ENCODE measurements at places on chromosomes 7 and 10.

- no peak for DNase-seq
Measured at GRCh38 chr10:62088786-62089185, 179.9 kb downstream of the RTKN2 start.

DNA sequence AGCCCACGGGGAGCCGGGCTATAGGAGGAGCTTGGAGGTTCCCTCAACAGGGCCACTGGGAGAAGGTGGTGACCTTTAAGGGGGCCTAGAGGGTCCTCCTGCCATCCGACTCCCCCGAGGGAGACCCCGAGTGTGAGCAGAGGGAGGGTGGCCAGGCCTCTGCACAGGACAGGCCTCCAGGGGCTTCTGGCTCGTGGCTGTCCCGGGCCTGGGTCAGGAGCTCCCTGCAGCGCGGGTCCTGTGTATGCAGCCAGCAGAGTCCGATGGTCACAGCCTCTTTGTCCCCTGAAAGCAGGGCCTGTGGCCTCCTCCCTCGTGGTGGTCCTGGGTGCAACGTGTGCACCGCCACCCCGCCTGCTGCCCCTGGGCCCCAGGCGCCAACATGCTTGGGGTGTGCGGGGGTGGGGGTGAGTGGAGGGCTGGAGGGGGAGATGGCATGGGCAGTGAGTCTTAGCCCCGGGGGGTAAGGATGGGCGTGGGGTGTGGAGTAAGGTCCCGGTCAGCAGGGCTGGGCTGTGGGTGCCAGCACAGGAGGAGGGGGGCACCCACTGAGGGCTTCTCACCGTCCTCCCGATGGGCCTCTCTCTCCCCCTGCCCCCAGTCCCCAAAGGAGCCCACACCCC lies 27.1 kb downstream of the UNCX start:
- no peak for DNase-seq

- peak; percentile 81 for DNase-seq
Measured at GRCh38 chr10:7956508-7956907, 98.0 kb upstream of the GATA3 start.

- no peak for DNase-seq
Measured at GRCh38 chr10:109207361-109207760, 716.0 kb downstream of the XPNPEP1 start.

- DNase-seq = no peak
Measured at GRCh38 chr10:54962134-54962900, 161.3 kb upstream of the PCDH15 start.

DNA sequence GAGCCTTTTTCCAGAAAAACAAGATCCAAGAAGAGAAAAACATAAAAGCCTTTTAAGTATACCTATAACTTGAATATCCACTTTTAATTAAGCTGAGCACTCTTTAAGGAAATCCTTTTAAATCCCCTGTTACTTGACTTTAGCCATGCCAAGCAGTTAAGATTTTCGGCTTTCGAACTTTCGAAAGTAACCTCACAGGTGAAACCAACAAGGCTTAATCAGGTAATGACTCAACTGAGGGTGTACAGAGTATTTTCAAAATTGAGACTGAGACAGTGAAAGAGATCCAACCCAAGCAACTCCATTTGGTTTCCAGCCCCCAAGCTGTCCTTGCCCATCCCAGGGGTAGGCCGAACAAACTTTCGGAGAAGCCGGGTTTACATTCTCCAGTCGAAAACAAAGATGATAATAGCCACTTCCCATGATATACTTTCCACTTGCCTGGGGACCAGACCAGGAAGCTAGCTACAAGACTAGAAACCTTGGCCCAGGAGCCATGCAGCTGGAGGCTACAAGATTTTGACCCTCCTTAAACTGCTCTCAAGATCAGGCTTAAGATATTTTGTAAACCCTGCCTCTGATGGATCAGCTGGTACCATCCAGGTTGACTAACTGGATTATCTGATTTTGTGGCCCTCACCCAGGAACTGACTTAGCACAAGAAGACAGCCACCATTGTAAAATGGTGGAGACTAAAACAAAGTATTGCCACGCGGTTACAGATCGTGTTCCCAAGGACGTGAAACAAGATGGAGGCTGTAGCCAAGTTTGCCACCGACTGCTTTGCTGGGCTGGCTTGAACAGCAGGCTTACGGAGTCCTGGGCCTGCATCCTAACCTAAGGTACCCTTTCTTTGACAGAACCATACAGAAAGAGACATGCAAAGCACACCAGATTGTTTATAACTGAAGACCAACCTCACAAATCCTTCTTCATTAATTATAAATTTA lies 32.3 kb downstream of the C1GALT1 start:
- DNase-seq = no peak

GRCh38 chr7:109179601-109180000 lies 609.9 kb downstream of the DNAJB9 start:
- DNase-seq = no peak

DNA sequence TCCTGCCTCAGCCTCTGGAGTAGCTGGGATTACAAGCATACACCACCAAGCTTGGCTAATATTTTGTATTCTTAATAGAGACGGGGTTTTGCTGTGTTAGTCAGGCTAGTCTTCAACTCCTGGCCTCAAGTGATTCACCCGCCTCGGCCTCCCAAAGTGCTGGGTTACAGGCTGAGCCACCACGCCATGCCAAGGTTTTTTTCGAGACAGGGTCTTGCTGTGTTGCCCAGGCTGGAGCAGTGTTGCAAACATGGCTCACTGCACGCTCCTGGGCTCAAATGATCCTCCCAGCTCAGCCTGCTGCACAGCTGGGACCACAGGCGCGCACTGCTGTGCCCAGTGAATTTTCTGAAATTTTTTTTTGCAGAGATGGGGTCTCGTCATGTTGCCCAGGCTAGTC lies 3.3 kb upstream of the SEC31B start:
- no peak for DNase-seq

DNA sequence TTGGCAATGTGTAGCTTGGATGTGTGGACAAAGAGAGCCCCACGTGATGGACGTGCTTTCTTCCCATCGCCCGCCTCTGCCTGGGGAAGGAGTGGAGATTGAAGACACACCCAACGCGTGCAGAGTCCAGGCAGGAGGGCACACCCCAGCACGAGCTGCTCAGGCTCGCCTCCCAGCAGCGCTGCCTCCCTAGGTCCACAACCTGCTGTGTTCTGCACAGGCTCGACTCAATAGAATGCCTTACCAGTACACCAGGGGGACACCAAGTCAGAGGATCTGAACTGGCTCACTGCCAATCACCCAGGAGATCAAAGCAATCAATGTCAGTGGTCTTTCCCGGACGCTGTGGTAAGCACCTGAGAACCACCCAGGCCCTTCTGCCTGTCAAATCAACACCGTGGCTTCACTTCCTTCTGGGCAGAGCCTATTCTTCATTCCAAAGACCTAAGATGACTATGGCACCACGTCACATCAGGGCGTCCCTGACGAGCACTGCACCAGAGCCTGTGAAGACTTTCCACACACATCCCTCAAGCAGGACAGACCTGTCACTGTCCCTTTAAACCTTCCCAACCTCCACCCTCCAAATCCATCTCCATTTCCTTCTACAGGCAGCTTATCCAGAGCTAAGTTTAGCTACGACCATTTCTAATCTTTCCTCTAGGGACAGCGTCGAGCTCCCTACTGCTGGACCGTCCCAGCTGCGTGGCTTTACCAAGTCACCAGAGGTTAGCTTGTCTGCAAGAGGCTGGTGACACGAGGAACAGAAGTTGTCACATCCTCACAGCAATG lies 72.3 kb downstream of the AMZ1 start:
- DNase-seq = peak; percentile 66

GRCh38 chr7:105765846-105766245 lies 110.6 kb downstream of the ATXN7L1 start:
- peak; percentile 8 for DNase-seq

- DNase-seq = no peak
Measured at GRCh38 chr10:13079776-13080050, 20.2 kb upstream of the OPTN start.

Measured in fibroblast of mammary gland (primary cell).